ENCODE measurements at places on chromosomes 11 and 22.

GRCh38 chr11:62593434-62594044 is 2.2 kb upstream of the TUT1 start:
- DNase-seq: peak; percentile 68

DNA sequence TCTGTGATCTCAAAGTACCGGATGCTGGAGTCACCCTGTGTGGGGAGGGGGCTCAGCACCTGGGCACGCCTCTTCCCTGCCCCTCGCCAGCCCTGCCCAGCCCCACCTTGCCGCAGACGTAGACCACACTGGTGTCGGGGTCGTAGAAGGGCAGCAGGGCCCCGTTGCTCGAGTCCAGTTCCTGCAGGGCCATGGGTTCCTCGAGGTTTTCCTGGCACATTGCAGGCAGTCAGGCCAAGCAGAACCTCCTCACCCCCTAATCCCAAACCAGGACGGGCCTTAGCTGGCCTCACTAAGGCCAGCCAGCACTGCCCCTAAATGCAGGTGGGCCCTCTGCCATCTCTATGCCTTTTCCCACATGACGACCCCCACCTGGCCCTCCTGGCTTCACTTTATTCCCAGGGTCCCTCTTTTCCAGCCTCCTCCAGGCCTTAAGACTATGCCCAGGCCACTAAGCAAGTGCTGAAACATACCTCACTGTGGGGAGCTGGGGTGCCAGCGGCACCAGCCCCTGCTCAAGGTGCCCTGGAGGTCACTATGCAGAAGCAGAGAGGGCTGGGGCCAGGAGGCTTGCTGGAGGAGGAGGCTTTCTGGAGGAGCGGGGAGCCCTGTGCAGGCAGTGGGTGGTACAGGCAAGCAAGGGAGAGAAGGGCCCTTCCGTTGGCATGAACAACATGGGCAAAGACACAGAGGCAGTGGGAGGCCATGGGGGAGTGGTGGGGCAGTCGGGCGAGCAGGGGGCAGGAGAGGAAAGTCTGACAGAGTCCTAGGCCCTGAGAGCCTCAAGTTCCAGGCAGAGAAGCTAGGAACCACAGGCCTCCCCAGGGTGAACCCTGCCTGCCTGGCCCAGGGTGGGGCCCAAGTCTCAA is 2.8 kb downstream of the CORO1B start:
- no peak for DNase-seq

DNA sequence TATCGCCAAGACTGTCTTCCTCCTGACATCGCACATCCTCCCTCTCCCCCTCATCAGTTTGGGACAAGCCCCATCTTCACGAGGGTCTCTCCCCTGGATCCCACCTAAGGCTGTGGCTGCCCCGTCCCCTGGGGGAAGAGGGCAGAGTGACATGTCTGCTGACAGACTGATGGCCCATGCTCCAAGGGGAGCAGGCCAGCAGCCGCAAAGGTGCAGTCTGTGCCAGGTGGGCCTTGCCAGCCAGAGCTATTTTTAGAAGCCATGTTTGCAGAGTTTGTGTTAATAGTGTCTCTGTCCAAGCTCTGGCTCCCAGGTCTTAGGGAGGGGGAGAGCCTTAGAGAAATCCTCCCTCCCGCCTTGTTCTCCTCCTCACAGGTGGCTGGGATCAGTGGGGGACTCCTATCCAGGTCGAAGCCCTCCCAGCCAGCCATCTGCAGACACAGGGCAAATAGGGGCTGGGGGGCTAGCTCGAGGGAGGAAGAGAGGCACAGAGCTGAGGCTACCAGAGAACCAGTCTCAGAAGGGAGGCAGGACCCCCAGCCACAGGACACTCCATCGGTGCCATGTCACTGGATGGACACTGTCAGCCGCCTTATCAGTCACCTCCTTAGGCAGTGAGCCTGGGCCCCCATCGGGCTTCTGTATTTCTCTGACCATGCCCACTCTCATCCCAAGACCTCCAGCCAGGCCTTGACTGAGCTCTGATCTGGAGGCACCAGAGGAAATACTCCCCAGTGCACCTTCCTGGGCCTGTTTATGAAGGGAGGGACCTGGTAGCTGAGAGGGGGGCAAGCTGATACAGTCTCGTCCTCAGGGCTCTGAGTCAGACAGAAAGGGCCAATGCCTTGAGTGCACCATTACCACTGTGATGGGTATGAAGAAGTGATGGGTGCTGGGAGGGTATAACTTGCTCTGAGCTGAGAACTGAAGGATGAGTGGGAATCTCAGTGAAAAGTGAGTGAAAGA is 49.3 kb downstream of the CHRDL2 start:
- no peak for DNase-seq

- DNase-seq: no peak
Observed at GRCh38 chr22:49826603-49827270, 936 bp downstream of the BRD1 start.

- no peak for DNase-seq
Observed at GRCh38 chr11:73313652-73314051, 5.6 kb downstream of the ARHGEF17 start.

- no peak for DNase-seq
Observed at GRCh38 chr11:24760681-24761080, 263.8 kb downstream of the LUZP2 start.

- no peak for DNase-seq
Observed at GRCh38 chr22:33209930-33210784, 152.0 kb upstream of the SYN3 start.

DNA sequence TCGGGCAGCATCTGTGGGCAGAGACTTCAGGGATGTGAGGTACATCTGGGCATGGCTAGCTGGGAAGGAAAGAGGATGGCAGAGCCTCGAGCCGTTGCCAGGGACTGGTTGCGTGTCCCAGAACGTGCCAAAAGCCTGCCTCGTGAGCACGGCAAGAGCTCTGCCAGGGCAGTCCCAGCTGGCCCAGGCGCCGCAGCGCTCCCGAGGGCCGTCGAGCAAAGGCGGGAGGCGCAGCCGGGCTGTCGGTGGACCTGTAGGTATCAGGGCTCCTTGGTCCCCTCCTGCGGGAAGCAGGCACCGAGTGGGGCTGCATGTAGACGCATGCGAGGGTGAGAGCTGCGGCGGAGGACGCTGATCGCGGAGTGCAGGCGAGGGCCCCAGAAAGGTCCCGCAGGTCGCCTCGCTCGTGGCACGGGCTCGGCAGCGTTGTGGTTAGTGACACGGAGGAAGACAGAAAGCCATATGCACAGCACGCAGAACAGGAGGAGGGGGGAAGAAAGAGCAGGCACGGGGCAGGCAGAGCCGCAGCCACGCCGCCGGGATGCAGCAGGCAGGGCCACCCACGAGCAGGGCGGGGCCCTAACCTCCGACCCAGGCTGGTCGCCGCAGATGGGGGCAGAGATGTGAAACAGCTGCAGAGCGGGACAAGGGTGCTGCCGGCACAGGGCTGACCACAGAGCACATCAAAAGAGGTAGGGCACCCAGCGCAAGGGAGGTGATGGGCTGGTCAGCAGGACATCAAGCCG is 18.0 kb downstream of the LSP1 start:
- no peak for DNase-seq

DNA sequence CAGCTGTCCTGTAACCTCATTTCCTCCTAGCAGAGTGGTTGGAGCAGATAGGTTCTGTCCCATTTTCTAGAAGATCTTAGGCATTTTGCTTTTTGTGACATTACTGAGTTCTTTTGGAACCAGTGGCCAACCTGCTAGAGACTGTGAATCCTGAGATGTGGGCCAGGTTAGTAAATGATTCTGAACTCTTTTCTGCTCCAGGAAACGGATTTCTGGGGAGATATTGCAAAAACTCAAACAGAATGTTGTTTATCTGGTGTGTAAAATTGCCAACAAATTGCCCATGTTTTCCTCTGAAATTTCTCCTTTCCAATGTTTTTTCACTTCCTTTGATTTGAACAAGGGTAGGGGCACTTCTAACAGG is 32.7 kb downstream of the SLC6A5 start:
- DNase-seq: no peak

DNA sequence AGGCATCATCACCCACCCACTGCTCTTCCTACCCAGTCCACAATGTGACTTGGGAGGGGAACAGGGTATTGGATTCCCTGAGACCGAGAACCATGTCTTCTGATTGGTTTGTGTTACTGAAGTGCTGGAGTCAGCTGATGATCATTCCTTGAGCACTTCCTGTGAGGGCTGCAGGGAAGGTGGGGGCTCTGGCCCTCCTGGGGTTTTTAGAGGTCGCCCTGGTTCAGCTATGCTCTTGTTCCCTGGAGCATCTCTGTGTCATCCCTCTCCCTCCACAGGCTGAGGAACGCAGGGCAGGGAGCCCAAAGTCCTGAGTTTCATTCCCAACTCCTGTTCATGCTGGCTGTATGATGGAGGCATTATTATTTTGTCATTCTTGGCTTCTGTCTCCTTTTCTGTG is 6.7 kb downstream of the ZC3H7B start:
- no peak for DNase-seq

DNA sequence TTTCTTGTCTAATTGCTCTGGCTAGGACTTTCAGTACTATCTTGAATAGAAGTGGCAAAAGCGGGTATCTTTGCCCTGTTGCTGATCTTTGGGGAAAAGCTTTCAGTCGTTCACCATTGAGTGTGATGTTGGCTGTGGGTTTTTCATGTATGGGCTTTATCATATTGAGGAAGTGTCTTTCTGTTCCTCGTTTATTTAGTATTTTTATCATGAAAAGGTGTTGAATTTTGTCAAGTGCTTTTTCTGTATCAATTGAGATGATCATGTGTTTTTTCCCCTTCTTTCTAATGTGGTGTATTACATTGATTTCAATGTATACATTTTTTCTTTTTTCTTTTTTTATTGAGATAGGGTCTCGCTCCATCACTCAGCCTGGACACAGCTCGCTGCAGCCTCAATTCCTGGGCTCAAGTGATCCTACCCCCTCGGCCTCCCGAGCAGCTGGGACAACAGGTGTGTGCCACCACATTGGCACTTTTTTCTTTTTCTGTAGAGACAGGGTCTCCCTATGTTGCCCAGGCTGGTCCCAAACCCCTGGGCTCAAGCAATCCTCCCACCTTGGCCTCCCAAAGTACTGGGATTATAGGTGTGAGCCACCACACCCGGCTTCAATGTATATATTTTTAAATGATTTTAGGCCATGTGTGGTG is 5.3 kb upstream of the GNB1L start:
- DNase-seq: no peak

GRCh38 chr11:65427691-65428577 is 5.3 kb downstream of the NEAT1 start:
- DNase-seq: no peak
